ENCODE measurements at places on chromosomes 6 and 20. TPM values are rescaled to one million over a fixed set of nuclear protein-coding genes. Genes with fewer than 3 reads are reported as not detected.

Gene FAM83C
- not detected for total RNA-seq

GRCh38 chr6:155498370-155498769 is 42.7 kb upstream of the NOX3 start:
- DNase-seq: no peak

DNA sequence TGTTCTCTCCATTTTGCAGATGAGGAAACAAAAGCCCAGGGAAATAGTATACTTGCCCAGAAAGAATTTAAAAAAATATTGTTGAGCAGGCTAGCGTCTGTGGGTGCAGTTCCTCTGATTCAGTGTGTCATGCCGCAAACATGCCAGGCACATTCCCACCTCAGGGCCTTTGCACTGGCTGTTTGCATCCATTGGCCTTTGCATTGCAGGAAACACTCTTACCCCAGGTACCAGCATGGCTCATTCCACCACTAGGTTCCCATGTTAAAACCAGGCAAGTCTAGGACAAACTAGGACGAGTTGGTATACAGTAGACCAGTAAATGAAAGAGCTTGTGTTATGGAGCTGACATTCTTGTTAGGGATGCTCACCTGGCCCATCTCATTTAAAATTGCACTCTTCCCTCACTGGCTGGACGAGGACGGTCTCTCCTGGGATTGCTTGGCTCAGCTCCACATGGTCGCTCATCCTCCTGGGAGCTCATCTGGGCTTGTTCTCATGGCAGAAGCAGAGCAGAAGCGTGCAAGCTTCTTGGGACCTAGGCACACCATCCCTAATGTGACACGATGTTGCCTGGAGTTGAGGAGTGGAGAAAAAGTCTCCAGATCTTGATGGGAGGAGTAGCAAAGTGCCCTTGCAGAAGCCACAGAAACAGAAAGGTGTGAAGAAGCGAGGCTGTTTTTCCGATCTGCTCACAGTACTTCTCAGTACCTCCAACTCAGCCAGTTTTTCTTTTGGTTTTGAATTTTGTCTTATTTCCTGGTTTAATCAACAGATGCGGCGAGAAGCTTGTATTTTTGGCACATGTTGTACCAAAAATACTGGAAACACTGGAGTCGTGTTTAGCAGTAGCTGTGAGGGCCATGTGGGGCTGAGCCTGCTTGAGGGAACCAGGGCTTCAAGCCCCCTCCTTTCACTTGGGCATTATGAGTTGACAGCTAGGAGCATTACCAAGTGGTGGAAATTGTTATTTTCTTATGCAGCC is 13.9 kb downstream of the ZNF831 start:
- no peak for DNase-seq

GRCh38 chr6:169069356-169069755 is 184.3 kb downstream of the THBS2 start:
- DNase-seq: no peak

- DNase-seq: no peak
These were observed 234.9 kb upstream of the MARCKS start for GRCh38 chr6:113622254-113622653.

DNA sequence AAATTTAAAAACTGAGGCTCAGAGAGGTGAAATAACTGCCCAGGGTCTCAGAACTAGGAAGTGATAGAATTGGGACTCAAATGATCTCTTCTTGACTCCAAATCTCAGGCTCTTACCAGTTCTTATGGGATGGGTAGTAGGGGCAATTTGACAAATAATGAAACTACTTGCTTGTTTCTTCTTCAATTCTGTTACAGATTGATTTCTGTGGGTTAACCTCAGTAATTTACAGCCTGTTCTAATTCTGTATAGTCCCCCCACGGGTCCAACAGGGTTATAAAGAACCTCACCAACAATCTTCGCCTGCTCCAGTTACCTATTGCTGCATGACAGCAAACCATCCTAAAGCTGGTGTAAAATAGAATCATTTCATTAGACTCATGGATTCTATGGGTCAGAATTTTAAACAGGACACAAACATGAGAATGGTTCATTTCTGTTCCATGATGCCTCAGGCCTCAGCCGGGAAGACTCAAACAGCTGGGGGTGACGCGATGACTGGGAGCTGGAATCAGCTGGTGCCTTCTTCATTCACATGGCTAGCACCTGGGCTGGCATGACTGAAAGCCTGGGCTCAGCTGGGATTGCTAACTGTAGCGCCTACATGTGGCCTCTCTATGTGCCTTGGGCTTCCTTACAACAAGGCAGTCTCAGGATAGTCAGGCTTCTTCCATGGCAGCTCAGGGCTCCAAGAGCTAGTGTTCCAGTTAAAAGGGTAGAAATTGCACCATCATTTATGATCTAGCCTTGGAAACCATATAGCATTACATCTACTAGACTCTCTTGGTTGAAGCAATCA is 6.6 kb upstream of the WFDC2 start:
- DNase-seq: no peak
